ACHN (cell line): ENCODE measurements at places on chromosomes 13 and 19.

DNA sequence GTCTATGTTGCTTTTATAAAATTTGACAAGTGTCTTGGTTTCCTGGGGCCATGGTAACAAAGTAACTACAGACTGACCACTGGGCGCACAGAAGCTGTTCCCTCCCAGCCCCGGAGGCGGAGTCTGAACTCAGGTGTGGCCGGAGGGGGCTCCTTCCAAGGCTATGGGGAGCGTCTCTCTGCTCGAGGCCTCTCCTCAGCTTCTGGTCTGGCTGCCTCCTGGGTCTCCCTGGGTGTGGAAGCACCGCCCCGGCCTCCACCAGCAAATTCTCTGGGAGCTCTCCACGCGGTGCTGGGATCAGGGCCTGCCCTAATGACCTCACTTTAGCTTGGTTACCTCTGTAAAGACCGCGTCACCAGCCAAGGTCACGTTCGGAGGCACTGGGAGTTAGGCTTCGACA, 45.7 kb upstream of the F7 start:
- DNase-seq: no peak

DNA sequence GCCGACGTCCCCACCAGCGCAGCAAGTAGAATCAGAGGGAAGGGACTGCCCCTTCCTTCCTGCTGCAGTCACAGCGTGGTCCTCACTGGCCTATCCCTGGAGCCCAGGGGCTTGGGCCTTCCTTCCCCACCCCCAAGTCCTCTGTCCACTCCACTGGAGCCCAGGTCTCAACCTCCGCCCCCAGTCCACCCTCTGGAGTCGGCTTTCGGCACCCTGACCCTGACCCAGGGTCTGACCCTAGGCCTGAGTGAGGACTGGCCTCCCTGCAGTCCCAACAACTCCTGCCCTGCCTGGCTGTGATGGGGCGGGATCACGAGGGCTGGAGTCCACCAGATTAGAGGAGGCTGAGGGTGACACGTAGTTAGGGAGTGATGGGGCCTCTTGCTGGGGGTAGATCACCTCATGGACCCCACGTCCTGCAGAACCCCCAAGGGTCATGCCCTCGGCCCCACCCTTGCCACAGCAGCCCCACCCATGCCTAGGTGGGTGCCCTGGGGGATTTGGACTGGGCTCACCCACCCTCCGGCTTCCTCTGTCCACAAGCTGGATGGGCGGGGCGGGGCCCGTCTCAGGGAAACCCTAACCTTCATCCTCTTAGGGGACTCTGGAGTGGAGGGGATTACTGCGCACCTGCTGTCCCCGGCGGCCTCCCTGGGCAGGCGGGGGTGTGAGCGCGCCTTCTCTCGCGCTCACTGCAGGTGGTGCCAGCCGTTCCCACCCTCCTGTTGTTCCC, 3.8 kb downstream of the RAX2 start:
- DNase-seq: no peak

- no peak for DNase-seq
These were observed 254.1 kb downstream of the MZT1 start for GRCh38 chr13:72473321-72473720.

- no peak for DNase-seq
These were observed 54.4 kb upstream of the ZNF835 start for GRCh38 chr19:56725829-56726424.

GRCh38 chr13:43046259-43046658, 22.9 kb downstream of the DNAJC15 start:
- no peak for DNase-seq

DNA sequence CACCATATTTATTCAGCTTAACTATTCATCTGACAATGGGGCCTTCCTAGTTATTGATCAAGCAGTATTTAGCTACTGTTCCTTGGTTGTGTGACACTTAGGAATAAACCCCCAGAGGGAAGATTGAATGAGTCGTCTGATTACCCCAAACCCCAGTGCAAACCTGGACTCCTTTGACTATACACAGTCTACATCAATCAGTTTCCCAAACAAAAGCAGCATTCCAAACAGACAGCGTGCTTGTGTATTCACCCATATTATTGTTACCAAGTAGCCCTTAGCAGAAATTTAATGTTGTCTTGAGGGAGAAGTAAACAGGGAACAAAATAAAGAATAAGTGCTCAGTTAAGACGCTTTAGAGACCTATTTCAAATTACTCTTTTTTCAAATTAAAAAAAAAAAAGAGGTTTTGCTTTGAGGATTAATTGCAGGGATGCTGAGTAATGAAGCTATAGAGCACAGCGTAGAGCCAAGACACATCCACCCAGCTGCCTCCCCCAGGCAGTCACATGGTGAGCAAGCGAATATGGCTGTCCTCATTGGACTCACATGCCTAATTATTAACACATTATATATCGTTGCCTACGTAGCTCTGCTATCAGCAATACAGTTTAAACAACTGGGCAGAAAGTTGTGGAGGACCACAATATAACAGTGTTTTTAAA, 14.7 kb upstream of the B3GLCT start:
- no peak for DNase-seq

DNA sequence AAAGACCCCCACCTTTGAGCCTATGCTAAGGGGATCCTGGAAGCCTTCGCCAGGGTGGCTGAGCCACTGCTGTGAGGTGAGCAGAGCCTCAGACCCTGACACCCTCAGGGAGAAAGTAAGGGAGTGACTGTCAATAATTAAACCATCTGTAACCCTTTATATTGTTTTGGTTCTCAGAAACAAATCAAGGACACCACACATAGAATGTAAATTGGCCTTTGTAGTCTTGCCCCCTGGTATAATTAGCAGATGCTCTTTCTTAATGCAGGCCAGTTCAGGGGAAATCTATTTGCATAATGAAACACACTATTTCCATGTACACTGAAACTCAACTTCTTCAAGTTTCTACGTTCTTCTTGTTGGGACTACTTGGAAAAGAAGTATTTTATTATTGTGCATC, 127.7 kb upstream of the EDNRB start:
- DNase-seq: no peak

GRCh38 chr13:28493740-28494503, 1.0 kb downstream of the FLT1 start:
- DNase-seq: no peak
